Natural killer cell (primary cell): ENCODE measurements at places on chromosomes 5 and 9. TPM values are rescaled to one million over a fixed set of nuclear protein-coding genes. Genes with fewer than 3 reads are reported as not detected.

The C5orf58 gene
- not detected for total RNA-seq

The PCDHA5 gene
- not detected for total RNA-seq

The CCDC183 gene
- total RNA-seq = 0.56 TPM

The EDIL3 gene
- total RNA-seq = not detected

The PRLR gene
- 0.05 TPM for total RNA-seq

The FAM193B gene
- 216 TPM for total RNA-seq

The SLC6A18 gene
- not detected for total RNA-seq

The UBE2R2 gene
- 31.2 TPM for total RNA-seq

DNA sequence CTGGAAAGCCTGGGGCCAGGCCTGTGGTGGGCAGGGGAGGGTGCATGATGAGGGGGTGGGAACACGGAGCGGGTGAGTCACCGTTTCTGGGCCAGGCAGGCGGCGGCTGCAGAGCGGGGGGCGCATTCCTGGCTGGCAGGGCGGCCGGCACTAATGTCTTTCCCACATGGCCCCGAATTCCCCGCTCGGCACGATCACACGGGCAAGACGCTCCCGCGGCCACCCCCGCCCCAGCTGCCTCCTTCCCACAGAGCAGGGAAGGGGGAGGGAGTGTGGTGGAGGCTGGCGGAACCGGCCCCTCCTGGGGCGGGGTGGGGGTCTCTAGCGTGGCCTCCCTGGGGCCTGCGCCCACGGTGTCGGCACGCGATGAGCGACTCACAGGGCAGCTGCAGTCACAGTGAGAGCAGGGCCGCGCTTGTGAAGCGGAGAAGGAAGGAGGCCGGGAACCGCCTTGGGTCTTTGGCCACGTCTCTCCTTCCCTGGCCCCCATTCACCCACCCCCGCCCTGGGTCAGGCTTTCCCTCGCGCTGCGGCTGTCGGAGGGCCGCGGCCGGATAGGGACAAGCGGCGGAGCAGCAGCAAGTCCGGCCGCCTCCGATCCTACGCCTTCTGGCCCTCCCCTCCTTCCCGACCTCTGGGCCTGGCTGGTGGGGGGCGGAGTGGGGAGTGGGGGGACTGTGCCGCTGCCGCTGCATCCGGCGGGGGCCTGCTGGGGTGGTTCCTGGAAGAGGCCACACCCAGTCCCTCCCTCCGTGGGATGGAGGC, 48.9 kb downstream of the CXXC5 start:
- DNase-seq = peak; percentile 49

DNA sequence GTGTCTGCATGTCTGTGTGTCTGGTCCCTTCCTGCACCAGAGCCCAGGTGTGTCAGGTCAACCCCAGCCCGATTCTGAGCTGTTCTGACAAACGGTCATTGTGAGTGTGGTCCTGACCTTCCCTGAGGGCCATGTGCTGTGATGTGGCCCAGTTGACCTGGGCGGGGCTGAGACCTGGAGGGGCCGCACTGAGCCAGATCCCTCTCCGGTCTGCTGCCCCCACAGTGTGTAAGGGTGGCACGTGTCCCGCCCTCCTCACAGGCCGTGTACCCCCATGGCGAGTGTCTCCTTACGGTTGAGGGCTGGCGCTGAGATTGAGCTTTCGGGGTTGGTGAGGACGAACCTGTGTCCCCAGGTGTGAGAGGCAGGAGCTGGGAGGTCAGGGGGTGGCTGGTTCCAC, 136.5 kb downstream of the MRPL36 start:
- no peak for DNase-seq

GRCh38 chr5:68657055-68657961, 436.5 kb upstream of the SLC30A5 start:
- DNase-seq = no peak

- no peak for DNase-seq
Measured at GRCh38 chr5:100779669-100780375, 123.3 kb downstream of the ST8SIA4 start.

DNA sequence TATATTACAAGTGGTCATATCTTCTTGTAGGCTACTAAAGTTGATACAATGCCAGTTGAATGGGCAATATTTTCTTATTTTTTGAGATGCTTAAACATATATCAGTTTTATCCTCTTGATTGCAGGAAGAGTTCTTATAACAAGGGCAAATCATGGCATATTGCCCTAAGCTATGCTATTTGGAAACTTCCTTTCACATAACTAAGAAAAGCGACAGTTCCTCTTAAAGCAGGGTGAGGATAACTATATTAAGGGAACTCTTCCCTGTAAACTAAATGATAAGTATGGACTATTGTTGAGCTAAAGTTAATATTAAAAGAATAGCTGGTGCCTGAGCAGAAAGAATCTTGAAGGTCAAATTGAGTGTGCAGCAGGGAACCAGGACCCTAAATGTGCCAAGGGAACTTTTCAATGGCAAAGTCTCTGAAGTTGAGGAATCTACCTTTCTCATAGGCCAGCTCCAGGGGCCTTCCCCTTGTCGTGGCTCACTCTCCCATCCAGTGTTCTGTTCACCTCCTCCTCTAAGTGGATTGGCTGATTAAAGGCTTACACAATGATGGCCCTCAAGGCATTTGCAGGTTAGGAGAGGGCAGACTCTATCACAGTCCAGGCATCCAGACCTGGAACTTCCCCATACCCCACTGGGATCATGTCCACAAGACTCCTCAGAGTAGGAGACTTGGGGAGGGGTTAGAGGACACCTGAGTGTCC, 26.8 kb downstream of the FYB1 start:
- DNase-seq = peak; percentile 39

DNA sequence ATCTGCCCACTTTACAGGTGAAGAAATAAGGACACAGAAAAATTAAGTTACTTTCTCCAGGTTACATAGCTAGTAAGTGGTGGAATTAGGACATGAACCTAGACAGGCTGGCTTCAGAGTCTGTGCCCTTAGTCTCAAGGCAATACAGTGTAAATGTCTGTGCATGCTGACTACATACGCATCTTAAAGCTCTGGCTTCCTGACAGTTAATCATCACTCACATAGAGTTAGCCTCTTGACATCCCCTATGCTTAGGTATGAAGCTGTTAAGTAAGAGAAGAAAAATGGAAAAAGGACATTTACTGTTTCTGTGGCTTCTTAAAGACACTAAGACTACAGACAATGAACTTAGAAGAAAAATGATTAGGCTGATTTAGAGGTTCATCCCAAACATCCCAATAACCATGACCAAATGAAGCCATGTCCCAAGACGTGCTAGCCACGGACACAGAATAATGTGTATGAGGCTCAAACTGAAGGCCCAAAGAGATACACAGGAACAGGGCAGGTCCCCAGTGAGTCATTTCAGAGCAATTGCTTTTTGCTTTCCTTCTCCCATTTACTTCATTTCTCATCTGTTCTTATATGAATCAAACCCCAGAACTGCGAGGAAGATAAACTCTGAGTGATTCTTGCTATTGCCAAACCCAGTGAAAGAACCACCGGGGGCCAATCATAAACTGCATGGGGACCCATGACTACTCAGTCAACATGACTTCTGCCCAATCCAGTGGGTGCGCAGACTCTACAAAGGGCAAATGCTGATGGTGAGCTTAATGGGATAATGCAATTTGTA, 100.0 kb upstream of the IFNK start:
- no peak for DNase-seq

DNA sequence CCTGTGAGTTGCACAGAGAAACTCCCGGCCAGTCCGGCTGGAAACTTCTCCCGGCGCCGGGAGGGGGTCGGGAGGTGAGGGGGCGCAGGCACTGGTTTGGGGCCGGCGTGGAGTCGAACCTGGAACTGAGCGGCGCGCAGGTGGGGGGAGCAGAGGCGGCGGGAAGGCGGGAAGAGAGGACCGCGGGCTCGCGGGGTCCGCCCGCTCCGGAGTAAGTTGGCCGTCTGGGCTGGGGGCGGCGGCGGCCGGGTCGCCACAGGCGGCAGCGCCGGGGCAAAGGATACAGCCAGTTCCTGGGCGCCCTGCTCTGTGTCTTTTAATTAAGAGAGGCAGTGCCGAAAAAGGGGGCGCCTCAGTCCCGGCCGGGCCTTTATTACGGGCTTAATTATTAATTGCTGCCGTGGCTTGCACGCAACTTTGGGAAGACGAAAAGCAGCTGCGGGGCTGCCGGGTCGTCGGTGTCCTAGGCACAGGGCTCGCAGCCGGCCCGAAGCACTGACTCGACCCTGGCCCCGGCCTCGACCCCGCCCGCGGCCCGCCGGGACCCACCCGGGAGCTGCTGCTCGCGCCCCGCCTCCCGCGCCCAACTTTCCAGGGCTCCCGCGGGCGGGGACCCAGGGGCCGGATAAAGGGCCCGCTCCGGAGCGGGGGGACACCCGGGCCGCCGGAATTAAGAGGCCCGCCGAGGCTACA, 1.1 kb downstream of the NTNG2 start:
- peak; percentile 20 for DNase-seq

DNA sequence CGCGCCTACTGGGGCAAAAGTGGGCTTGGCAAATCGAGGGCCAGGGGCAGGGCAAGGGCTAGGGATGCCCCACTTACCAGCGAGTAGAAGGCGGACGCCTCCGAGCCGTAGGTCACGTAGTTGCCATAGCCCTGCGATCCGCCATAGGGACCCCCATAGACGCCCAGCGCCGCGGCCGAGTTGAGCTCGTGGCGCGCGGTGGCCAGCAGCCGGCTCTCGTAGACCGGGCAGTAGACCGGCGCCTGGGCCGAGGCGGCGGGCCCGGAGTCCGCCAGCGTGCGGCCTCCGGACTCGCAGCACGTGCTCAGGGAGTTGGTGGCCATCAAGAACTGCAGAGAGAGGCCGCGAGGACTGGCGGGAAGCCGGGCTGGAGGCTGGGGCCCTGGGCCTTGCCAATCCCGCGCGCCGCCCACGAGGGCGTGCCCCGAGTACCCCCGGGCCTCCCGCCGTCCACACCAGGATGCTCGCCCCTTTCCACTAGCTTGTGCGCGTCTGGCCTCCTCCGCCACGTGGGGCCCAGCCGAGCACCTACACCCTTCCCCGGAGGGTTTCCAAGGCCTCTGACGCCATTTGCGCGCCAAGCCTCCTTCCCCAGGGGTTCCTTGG, 891 bp downstream of the IRX4 start:
- DNase-seq = no peak

- DNase-seq = no peak
Measured at GRCh38 chr5:134355681-134356080, 11.3 kb downstream of the CDKL3 start.

- DNase-seq = no peak
Measured at GRCh38 chr9:92748233-92748497, 16.5 kb downstream of the BICD2 start.

DNA sequence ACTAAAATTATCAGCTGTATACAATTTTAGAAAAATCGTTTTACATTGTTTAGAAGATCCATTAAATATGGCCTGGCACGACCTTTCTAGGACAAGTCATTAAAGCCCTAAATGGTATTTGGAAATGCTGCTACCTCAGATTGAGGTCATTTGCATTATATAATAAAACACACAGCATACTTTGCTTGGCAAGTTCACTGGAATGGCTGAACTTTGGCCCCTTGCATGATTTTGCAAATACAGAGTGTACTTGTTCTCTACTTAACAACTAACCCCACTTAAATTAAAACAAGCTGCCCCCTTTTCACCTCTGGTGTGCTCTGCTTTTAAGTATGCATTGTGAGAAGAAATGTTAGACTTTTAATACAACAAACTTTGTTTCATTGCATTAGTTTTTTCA, 860.1 kb downstream of the PTPRD start:
- DNase-seq = no peak

DNA sequence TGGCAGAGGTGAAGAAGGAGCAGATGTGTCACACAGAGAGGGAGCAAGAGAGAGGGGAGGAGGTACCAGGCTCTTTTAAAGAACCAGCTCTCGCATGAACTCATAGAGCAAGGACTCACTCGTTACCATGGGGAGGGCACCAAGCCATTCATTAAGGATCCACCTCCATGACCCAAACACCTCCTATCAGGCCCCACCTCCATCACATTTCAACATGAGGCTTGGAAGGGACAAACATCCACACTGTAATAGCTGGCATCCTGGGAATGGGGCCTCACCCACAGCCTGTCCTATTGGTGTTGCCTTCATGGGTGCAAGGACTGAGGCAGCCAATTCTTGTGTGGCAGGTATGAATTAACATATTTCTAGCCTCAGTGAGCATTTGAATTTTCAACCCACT, 11.6 kb upstream of the TNFAIP8 start:
- no peak for DNase-seq

- no peak for DNase-seq
Measured at GRCh38 chr9:125089331-125089730, 54.0 kb downstream of the SCAI start.

- DNase-seq = no peak
Measured at GRCh38 chr5:74991522-74991921, 60.8 kb downstream of the GCNT4 start.

DNA sequence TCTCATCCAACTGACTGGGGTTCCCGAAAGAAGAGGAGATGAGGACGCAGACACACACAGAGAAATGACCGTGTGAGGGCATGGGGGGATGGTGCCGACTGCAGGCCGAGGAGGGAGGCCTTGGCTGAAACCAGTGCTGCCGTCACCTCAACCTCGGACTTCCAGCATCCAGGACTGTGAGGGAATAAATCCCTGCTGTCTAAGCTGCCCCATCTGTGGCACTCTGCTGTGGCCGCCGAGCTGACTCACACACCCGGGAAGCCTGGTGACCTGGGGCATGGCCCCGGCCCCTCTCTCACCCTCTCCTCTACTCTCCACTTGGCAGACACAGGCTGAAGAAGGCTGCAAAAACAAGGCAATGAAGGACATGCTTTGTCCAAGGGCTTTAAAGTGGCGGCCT, 4.4 kb upstream of the COL5A1 start:
- DNase-seq = no peak

DNA sequence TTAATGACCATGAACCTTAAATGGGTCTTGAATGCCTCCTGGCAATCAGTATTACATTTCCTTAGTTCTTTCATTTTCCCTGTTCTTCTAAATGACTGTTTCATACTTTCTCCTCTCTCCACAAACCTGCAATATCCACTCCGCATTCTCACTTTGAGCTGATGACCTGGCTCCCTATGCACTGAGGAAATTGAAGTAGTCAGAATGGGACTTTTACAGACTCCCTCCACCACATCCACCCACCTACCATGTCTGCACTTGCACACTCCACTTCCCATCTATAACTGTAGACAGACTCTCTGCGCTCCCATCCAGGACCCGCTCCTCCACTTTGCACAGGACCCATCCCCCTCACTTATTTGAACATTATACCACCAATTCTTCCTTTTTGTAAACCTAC, 36.2 kb upstream of the GZMA start:
- DNase-seq = no peak

DNA sequence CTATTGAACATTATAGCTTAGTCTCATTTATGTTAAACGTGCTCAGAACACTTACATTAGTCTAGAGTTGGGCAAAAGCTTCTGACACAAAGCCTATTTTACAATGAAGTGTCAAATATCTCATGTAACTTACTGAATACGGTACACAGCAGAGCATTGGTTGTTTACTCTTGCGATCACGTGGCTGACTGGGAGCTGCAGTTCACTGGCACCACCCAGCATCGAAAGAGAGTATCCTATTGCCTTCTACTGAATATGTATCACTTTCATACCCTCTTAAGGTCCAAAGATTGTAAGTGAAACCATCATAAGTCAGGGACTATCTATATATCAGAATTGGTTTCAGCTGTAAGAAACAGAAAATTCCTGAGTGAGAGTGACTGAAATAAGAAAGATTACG, 42.6 kb upstream of the OSMR start:
- DNase-seq = no peak

GRCh38 chr5:146832985-146833732, 45.4 kb downstream of the PPP2R2B start:
- no peak for DNase-seq
